B cell (primary cell): ENCODE measurements at places on chromosomes 11 and 22. TPM values are rescaled to one million over a fixed set of nuclear protein-coding genes. Genes with fewer than 3 reads are reported as not detected.
A peak's percentile ranks its signal among the peaks of the same experiment; 100 is the strongest.

The SMTNL1 gene
- total RNA-seq: not detected in 2 replicates

The CCDC116 gene
- total RNA-seq: 0.52 and 0.63 TPM in 2 replicates

The TCIRG1 gene
- 305 and 306 TPM in 2 replicates for total RNA-seq

The SAA1 gene
- total RNA-seq: not detected in 2 replicates

The OR10AG1 gene
- total RNA-seq: not detected in 2 replicates

The CASP5 gene
- 0.29 TPM in 1 of 2 replicates, not detected in the other for total RNA-seq

DNA sequence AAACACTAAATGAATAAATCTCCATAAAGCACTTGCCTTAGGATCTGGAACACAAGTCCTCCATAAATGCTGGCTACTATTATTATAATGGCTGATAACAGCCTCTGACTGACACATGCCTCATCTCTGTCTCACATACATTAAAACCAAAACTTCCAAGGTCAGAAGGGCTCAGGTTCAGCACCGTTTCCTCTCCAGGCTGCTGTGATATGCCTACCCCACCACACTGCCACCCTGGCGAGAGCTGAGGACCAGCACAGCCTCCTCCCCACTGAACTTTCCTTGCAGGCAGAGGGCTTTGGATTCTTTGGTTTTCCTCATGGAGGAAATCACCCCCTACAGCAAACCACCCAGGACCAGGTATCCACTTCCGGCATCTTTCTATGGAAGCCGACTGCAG is 112.8 kb downstream of the ABTB2 start:
- H3K27ac ChIP-seq: no peak overlapping the region
- no peak overlapping the region for H3K4me3 ChIP-seq
- H3K27me3 ChIP-seq: no peaks in the 10 kb centered on the region
- no peak for DNase-seq
- no peaks in the 10 kb centered on the region for H3K36me3 ChIP-seq

- no peaks in the 10 kb centered on the region for H3K36me3 ChIP-seq
- no peaks in the 10 kb centered on the region for H3K4me1 ChIP-seq
- no peak overlapping the region for H3K27ac ChIP-seq
- no peak overlapping the region for H3K4me3 ChIP-seq
- no peak for DNase-seq
Measured at GRCh38 chr11:66877588-66878385, 20.9 kb downstream of the LRFN4 start.

DNA sequence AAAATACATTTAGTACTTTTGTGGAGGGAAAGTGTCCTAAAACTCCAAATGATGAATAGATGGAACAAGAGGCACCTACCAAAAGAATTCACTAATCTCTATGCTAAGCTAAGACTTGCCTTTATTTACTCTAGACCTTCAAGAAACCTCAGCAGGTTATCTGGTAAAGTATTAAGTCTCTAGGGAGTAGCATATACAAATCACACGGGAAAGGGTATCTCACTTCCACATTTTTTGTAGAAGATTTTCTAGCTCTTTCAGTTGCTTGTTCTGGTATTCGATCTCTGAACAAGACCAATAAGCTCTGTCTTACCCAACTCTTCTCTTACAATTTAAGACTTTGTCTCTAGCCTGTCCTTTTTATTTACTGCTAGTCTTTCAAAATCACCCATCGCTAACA is 18.1 kb upstream of the CADM1 start:
- H3K4me3 ChIP-seq: no peak overlapping the region
- no peak for DNase-seq
- no peaks in the 10 kb centered on the region for H3K36me3 ChIP-seq
- no peaks in the 10 kb centered on the region for H3K4me1 ChIP-seq

- no peaks in the 10 kb centered on the region for H3K4me1 ChIP-seq
- H3K4me3 ChIP-seq: no peak overlapping the region
- H3K27ac ChIP-seq: no peak overlapping the region
- no peaks in the 10 kb centered on the region for H3K27me3 ChIP-seq
- no peaks in the 10 kb centered on the region for H3K36me3 ChIP-seq
Measured at GRCh38 chr11:112689851-112690250, 271.4 kb upstream of the NCAM1 start.

DNA sequence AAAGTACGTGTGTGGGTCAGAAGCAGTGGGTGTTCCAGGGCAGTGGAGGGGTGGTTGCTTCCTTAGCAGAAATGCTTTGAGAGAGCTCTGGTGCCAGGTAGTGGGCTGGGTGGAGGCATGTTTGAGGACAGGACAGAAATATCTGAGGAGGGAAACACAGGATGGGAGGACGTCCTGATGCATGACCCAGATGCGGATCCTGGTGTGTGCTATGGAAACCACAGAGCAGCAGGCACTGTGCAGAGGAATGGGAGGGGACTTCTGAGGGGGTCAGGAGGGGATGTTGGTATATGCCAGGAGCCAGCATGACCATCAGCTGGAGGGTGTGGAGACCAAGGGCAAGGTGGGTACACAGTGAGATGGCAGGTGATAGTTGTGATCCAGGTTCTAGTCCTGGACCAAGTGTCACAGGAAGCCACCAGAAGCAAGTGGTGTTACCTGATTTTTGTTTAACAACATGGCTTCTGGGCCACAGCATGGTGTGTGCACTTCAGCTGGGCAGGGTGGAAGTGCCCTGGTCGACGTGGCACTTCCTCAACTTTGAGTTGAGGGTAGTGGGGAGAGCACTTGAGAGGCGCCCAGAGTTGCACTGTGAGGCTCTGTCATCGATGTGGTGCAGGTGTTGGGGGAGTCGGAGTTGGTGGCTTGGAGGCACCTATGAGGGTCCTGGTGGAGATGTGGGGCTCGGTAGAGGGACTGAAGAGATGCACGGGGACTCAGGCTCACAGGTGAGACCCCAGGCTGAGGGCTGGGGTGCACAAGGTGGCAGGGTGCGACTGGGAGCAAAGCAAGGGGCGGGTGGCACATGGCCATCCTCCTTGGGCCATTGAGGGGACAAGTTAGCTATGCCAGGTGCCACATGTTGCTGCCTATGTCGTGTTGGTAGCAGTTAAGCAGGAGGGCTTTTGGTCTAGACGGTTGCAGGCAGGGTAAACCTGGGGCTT is 7.5 kb downstream of the DGCR8 start:
- no peaks in the 10 kb centered on the region for H3K27me3 ChIP-seq
- H3K4me1 ChIP-seq: no peaks in the 10 kb centered on the region
- H3K27ac ChIP-seq: no peak overlapping the region
- no peak for DNase-seq
- peaks cover 60% of the 10 kb centered on the region for H3K36me3 ChIP-seq

- no peak overlapping the region for H3K4me3 ChIP-seq
- H3K4me1 ChIP-seq: peaks cover 5% of the 10 kb centered on the region
- DNase-seq: peak; percentile 25
- H3K27ac ChIP-seq: no peak overlapping the region
- no peaks in the 10 kb centered on the region for H3K36me3 ChIP-seq
Measured at GRCh38 chr11:75174781-75175370, 24.0 kb downstream of the SLCO2B1 start.

DNA sequence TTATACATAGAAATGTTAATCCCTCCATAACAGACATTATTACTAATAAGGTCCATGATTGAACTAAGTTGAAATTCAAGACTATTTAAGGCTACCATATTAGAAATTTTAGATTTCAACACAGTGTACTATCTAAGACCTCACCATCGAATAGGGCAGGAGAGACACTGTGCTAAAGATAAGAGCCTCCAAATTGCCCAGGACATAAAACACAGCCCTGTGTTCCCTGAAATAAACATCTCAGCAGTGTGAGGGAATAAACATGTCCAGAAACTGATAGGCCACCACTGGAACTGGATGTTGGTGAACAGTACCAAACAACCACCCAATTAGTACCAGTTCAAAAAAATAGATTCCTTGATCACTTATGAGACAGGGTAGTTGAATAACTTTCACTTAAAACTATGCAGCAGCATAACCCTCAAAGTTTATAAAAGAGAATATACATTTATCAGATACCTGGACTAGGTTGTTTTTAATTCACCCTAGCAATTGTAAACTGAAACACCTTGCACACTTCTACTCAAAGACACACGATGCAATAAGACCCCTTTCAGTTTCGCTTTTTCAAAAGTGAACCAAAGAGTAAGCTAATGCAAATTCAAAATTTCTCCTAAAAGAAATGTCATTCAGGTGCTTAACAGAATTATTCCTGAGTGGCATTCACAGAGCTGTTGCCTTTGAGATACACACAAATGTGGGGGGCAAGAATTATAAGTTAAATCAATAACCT is 34.3 kb downstream of the USP28 start:
- peak overlapping the region; percentile 92 for H3K27ac ChIP-seq
- no peaks in the 10 kb centered on the region for H3K27me3 ChIP-seq
- DNase-seq: peak; percentile 46
- H3K4me3 ChIP-seq: peak overlapping the region; percentile 24
- H3K4me1 ChIP-seq: peaks cover 43% of the 10 kb centered on the region
- H3K36me3 ChIP-seq: peaks cover 30% of the 10 kb centered on the region

DNA sequence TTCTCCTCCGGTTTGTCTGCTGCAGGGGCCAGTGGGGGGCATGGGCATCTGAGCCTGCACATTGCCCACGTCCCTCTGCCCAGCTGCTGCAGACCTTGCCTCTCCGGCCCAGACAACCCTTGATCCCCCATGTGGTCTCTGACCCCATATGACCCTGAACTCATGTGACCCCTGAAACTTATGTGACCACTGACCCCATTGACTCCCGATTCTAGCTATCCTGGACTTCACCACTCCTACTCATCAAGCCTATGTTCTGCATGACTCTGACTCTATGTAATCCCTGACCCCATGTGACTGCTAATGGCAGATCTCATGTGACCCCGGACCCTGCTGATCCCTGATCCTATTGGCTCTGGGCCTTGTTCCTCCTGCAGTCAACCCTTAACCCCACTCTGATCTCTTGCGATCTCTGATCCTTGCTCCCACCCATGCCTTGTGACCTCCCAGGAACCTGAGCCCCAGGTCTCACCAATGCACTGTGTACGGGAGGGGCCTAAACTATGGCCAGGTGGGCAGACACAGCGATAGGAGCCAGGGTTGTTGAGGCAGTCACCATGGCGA is 5.7 kb downstream of the LTBP3 start:
- no peak for DNase-seq
- no peaks in the 10 kb centered on the region for H3K36me3 ChIP-seq
- no peak overlapping the region for H3K27ac ChIP-seq
- H3K4me1 ChIP-seq: peaks cover 39% of the 10 kb centered on the region

DNA sequence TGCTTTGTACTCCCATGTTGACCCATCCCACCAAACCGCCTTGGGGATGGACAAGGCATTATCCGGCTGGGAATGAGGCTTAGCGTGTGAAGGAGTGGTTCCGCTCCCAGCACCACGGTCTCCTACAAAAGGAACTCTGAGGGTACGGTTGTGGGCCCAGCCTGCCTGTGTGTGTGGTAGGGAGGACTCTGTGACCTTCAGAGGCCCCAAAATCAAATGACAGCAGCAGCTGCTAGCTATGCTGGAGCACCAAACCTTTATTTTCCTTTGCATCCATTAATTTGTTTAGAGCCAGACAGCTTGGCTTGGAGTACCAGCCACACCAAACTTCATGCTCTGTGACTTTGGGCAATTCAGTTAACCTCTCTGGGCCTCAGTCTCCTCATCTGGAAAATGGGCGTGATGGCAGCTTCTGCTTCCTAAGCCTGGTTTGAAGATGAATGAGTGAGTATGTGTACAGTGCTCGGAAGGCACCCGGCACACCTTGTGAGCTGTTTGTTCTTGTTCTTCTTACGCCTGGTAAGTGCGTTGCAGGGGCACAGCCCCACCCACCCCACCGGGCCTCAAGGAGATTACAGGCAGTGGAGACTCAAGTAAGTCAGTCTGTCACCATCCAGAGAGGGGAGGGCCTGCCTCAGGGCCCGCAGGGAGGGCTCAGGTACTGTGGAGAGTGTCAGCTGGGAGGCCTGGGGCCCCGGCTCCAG is 25.3 kb downstream of the MB start:
- DNase-seq: no peak
- H3K4me1 ChIP-seq: no peaks in the 10 kb centered on the region
- no peak overlapping the region for H3K4me3 ChIP-seq
- H3K27ac ChIP-seq: no peak overlapping the region
- H3K27me3 ChIP-seq: peaks cover 2% of the 10 kb centered on the region
